CD4-positive, alpha-beta T cell treated with Interferon gamma for 1 hour (primary cell): ENCODE measurements at places on chromosomes 4 and X.

DNA sequence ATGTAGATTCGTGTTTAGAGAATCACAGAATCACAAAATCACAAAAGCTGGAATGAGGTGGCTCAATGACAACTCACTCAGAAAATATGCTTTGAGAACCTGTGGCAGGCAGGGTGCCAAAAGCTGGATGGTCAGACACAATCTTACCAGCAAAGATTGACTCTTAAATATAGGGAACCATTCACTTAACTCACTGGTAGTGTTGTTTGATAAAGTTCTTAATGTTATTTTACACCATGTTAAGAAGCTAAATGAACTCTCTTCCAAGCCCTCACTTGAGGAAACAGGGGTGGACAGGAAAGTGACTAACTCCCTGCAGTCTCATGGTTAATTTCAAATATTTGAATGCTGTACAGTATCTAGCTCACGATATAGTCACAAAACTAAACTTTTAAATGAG is 5.7 kb upstream of the SCOC start:
- no peak for DNase-seq

GRCh38 chr4:108777388-108777787 is 14.5 kb upstream of the ETNPPL start:
- DNase-seq: no peak

DNA sequence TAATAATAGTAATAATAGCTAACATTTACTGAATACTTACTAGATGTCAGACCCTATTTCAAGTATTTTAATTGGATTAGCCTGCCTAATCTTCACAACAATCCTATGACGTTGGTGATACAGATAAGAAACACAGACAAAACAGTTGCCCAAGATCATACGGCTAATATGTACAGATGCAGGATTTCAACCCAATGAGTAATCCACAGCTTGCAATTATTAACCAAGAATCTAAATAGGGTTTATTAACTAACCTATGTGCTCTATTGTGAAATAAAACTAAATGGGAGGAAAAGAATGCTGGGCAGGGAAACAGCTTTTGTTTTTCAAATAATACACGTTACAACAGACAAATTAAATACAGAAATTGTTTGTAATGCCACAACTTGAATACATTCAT is 23.4 kb downstream of the FBXO8 start:
- DNase-seq: no peak

GRCh38 chr4:86938771-86939520 is 4.1 kb downstream of the AFF1 start:
- DNase-seq: no peak

GRCh38 chr4:3747581-3747904 is 18.6 kb upstream of the ADRA2C start:
- no peak for DNase-seq

DNA sequence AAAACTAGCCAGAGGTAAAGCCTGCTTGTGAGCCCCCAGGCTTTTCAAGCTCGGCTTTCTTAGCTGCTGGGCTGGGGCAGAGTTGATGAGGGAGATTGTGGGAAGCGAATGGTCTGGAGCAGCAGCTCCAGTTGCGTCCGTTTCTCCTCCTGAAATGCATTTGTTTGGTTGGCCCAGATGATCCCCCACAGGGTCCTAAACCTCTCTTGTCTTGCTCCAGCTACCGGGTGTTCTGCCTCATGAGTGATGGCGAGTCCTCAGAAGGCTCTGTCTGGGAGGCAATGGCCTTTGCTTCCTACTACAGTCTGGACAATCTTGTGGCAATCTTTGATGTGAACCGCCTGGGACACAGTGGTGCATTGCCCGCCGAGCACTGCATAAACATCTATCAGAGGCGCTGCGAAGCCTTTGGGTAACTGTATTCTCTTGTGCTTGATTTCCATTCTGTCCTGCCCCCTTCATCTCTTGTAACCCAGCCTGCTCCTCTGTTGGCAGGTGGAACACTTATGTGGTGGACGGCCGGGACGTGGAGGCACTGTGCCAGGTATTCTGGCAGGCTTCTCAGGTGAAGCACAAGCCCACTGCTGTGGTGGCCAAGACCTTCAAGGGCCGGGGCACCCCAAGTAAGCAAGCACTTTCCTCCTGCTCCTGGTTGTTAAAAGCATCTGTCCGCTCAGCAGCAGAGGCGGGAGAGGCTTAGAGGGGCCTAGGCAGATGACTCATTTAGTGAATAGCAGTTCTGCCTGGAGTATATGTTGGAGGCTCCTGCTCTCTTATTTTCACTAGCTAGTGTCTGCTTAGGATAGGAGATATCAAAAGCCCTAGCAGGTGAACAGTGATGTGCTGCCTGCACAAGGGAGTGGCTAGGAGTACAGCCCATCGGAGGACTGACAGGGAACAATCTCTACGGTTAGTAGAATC is 15.3 kb downstream of the TKTL1 start:
- DNase-seq: no peak

DNA sequence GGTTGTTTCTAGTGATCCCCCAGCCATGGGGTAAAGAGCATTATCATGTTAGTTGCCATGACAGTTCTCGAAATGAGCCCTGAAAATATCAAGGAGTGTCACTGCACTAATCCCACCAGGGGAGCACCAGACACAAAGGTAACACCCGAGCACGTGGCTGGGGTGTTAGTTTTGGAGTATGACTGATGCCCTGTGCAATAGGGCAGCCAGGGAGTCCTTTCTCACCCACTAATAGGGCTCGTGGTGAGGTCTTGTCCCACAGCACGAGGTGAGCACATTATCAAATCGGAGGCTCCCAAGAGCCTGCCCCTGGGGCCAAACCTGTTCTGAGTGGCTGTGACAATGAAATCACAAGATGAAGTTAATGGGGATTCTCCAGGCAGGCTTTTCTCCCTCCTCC is 9.6 kb downstream of the MAMLD1 start:
- no peak for DNase-seq

- no peak for DNase-seq
These were observed 2.0 kb upstream of the CBR4 start for GRCh38 chr4:169012049-169012448.

DNA sequence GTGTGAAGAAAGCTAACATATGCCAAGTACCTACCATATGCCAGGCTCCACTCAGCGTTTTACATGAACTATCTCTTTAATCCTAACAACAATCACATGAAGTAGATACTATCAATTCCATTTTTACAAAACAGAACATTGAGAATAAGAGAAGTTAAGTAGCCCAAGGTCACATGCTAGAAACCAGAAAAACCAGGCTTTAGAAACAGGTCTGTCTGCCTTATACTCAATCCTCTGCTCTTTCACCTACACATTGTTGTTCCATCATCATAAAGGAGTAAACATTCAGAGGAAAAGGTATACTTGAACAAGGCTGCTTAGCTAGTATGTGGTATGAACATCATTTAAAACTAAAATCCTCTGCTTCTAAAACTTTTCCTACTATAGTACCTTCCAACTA is 42.1 kb downstream of the WDFY3 start:
- DNase-seq: no peak

DNA sequence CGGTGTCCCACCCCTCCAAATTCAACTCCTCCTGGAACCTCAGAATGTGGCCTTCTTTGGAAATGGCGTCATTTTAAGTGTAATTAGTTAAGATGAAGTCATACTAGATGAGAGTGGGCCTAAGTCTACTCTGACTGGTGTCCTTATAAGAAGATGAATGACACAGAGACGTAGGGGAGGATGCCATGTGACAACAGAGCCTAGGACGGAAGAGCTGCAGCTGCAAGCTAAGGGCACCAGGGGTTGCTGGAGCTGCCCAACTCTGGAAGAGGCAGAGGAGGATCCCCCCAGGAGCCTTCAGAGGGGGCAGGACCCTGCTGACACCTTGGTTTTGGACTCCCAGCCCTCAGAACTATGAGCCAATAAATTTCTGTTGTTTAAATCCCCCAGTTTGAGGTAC is 115.1 kb downstream of the STK32B start:
- no peak for DNase-seq

GRCh38 chrX:124981420-124981819 is 338.3 kb upstream of the TEX13C start:
- DNase-seq: no peak

- no peak for DNase-seq
These were observed 2.8 kb downstream of the SH3D19 start for GRCh38 chr4:151322570-151322969.

DNA sequence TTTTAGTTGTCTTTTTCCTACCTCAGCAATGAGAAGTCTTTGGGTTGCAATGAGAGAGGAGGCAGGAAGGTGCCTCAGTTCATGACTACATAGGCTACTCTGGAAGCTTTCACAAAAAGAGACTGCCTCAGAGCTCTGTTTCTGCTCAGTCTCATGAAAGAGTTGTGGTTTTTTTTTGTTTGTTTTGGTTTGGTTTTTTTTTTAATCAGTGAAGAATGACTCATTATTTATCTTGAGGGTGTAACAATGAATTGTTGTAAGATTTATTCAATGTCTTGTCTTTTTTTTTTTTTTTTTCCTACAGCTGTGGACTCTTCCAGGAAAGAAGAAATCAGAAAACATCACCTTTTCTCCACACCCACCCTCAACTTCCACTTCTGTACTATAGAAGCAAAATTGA is 67.5 kb upstream of the CXCL13 start:
- DNase-seq: no peak
